DMS79 (cell line): ENCODE measurements at places on chromosomes 3 and 15.
A peak's percentile ranks its signal among the peaks of the same experiment; 100 is the strongest.

DNA sequence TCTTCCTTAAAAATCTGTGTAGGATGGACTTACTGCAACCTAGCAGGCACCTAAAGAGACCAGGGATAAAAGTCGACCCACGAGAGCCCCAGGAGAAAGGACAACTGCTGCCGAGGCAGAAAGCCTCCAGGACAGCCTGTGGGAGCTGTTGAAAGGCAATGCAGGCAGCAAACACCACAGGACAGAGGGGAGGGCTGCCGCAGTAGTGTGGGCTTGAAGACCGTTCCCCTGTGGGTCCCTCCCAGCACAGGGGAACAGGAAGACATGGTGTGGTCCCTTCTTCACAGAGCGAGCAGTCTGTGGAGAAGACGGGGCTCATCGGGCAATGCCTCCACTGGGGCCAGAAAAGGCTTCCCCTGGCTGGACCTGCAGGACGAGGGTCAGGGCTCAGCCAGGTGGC lies 58.5 kb upstream of the GATA2 start:
- no peak for DNase-seq

- DNase-seq: peak; percentile 34
Measured at GRCh38 chr15:39786447-39787056, 3.9 kb upstream of the FSIP1 start.

- no peak for DNase-seq
Measured at GRCh38 chr15:31228980-31229826, 97.4 kb upstream of the KLF13 start.

- DNase-seq: peak; percentile 4
Measured at GRCh38 chr3:19866751-19867347, 67.2 kb downstream of the EFHB start.

DNA sequence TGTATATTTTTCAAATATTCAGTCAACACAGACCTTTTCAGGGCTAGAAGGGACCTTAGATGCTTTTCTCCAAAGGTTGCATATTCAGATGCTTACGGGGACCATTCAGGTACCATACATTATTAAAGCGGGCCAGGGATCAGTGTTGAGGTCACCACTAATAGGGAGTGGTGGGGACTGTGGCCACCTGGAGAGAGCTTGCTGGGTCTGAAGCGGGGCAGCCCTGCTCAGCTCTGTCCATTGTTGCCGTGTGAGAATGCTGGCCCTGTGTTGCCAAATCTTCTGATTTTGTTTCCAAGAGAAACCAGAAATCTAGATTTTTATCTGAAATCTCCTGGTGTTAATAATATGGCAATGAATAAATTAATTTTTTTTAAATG lies 23.7 kb downstream of the ABHD2 start:
- DNase-seq: no peak

DNA sequence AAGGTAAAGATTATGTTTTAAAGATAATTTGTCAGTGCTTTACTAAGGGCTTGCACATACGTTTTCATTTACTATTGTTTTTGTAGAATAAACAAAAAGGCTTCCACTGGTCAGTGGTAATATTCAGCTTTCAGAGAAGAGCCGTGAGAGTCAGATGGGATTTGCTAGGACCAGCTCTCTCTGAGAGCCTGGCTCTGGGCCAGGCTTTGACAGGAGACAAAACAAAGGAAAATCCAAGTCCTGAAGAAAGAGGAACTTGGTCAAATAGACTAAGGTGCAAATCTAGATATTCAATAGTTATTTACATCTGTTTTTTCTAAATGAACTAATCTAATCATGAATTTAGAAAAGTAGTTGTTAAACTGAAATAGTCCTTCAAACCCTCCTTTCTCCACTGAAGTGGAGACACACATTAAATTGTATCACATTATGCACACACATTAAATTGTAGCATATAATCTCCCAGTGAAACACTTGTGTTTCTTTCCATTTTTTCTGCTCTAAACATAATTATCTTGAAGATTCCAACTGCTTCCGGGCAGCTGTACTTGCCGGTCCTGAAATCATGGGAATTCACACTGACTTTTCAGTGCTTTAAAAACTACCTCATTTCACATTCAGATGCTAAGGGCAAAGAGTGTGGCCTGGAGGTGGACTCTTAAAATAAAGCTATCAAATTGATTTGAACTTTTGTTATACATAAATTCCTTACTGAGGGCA lies 55.1 kb upstream of the FILIP1L start:
- DNase-seq: peak; percentile 29

DNA sequence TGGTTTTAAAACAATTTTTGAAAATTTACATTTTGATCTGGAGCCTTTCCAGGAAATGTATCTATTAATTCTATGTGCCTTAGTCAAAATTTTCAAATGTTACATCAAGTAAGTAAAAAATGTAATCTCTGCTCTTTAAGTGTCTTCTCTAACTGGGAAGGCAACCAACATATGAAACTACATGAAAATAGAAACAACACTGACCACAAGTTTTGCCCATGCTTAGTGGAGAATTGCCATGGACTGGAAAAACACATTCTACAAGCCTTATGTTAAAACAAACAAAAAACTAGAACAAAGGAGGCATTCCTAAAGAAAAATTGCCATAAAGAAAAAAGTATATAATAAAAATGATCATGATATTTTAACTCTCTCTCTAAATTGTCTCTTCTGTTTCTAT lies 75.9 kb upstream of the SPRED1 start:
- DNase-seq: no peak

- DNase-seq: no peak
Measured at GRCh38 chr3:23739536-23739935, 66.2 kb upstream of the UBE2E1 start.

DNA sequence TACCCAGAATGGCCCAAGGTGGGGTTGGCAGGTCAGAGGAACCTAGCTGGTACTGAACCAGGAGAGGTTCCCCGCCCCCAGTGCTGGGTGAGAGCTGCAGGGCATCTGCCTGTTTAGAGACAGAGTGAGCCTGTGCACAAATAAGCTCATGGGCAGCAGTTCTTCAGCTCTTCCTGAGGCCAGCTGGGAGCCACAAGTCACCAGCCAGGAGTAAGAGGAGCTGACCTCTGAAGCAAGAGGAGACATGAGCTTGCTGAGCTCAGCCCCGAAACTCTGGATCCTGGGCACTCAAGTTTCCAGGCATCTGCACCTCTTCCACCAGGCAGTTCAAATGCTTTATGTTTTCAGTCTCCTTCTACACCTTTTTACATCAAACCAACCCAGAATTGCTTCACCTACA lies 2.1 kb downstream of the RTP2 start:
- no peak for DNase-seq

GRCh38 chr3:54079314-54079713 lies 43.0 kb upstream of the CACNA2D3 start:
- no peak for DNase-seq
